Activated CD8-positive, alpha-beta memory T cell treated with anti-CD3 and anti-CD28 coated beads, Interleukin-2, amount 50 U/mL, for 4 hours (primary cell): ENCODE measurements at places on chromosomes 1 and 21.

- DNase-seq = no peak
Measured at GRCh38 chr1:92408825-92409224, 77.9 kb downstream of the GFI1 start.

GRCh38 chr1:193123751-193124150 is 1.9 kb downstream of the CDC73 start:
- no peak for DNase-seq

DNA sequence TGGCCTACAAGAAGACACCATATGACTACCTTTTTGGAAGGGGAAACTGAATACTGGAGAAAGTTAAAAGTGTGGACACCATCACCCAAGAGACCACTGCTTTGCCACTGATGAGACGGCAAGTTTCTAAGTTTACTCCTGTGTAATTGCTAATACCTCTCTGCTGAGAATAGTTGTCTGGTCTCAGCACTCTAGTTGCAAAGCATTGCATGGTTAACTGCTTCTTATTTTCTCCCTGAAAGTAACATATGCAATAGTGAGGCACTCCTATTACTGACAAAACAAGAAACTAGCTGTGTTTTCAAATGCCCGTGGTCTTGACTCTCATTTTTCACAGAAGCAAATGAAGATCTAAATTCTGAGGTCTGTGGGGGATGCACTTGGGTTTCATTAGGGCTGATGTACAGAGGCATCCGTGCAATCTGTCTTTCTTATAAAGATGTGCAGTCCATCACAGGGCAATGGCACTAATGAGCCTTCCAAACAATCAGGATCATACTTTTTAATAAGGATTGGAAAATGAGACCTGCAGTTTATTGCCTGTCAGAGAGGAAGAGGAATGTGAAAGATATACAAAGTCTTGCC is 62.9 kb downstream of the IFI44 start:
- DNase-seq = no peak

GRCh38 chr1:182428043-182428442 is 21.9 kb upstream of the RGSL1 start:
- no peak for DNase-seq

DNA sequence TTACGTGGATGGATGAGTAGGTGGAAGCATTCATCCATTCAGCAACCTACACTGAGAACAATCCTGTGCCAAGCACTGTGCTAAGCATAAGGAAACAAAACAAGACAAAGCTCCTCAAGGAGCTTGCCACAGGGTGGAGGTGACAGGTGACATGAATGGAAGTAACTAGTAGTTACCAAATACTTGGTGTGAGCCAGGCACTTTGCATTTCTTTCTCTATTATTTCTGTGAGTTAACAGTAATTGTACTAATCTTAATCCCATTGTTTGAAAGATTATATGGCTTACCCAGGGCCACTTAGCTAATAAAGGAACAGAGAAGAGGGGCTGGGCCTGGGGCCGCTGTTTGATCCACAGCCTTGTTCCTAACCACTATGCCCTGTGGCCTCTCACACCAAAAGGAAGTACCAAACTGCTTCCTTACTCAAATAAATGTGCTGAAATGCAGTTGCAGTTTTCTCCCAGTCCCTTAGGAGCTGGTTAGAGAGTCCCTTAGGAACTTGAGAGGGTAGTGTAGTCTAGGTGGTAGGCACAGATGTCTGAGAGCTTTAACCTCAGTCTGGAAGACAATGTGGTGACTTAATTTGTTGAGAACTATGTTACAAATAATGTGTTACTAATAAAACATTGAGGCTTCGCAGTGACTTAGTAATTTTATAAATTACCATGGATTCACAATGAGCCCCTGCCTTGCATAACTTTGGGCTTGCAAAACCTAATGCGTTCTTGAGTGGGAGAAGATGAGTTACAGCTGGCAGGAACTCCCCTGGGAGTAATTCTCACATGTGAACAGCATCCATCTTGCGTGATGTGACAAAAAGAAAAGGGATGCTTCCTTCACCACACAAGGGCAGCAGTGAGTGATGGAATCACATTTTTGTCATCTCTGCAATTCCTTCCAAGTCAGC is 69.8 kb downstream of the MPZL1 start:
- no peak for DNase-seq

DNA sequence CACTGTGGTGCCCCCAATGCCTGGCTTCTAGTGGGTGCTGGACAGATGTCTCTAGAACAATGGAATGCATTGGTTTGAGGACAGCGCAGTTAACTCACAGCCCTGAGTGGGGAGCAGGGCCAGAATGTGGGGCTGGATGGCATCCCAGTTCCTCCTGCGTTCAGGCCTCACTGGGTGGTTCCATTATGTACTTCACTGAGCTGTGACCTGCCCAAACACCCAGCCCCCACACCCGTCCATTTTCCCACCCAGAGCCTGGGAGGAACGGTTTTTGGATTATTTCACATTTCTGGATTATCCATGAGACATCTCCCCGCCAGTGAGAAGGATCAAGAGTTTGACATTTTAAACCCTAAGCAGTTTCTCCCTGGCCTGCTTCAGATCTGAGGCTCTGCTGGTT is 55.3 kb upstream of the WASF2 start:
- DNase-seq = no peak

GRCh38 chr1:37486680-37487618 is 12.6 kb downstream of the ZC3H12A start:
- peak; percentile 83 for DNase-seq

DNA sequence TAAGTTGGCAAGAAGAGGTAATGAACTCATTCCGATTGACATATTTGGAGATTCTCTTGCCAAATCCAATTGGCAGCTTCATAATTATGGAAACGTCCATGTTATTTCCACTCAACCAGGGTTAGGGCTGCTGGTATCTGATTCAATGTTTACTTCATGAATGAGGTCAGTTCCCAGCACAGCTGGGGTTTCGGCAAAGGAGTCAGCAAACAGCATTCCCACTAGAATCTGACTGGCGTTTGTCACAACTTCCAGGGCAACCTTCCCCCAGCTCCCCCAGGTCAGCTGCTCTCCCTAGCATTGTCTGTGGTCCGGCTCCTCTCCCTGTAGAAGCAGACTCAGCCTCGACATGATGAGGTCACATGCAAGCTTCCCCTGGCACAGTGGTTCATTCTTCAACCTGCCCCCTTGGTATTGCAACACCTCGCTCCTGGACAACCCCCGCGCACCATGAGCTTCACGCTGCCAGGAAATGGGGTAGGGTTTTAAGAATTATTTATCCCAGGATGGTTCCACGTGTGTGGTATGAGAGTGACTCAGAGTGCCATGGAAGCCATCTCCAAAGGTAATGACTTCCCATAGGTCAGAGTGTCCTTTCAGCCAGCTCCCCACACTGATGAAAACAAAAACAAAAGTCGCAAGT is 100.7 kb upstream of the SLC25A33 start:
- no peak for DNase-seq

DNA sequence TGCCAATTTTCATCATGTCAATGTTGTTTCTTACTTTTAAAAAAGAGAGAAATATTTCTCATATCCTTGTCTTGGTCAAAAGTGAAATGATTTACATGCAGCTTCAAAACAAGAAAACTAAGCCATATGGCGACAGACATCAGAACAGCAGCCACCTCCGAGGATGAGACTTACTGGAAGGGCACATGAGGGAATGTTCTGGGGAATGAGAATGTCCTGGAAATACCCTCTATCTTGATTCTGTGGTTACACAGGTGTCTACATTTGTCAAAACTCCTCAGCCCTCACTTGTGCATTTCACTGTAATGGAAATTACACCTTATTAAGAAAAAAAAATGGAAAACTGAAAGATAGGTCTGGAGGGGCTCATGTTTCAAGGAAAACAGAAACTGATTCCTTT is 14.2 kb upstream of the ECE1 start:
- no peak for DNase-seq

GRCh38 chr1:205188098-205188497 is 23.4 kb downstream of the DSTYK start:
- no peak for DNase-seq

DNA sequence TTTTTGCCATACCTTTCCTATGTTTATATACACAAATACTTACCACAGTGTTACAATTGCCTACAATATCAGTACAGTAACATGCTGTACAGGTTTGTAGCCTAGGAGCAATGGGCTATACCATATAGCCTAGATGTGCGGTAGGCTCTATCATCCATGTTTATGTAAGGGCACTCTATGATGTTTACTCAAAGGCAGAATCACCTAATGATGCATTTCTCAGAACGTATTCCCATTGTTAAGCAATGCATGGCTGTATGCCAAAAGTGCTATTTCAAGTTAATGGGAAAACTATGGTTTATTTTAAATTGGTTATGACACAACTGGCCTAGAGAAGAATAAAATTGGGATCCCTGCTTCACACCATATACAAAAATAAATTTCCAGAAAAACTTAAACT is 36.9 kb upstream of the DISP1 start:
- DNase-seq = no peak

DNA sequence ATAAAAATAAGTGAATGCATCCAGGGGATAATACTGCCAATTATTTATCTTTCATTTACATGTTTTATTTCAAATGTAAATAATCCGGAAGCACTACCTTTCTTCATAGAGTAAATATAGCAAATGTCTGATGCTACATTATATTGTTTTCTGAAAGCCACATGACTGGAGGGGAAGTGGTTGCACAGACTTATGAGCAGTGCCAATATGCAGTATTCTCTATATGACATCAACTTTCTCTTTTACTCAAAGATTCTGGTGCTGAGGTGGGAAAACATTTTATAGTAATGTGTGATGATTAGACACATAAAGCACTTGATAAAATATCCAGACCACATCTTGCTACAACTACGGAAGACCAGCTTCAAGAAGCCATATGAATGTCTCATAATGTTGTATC is 314.7 kb downstream of the NEGR1 start:
- no peak for DNase-seq

DNA sequence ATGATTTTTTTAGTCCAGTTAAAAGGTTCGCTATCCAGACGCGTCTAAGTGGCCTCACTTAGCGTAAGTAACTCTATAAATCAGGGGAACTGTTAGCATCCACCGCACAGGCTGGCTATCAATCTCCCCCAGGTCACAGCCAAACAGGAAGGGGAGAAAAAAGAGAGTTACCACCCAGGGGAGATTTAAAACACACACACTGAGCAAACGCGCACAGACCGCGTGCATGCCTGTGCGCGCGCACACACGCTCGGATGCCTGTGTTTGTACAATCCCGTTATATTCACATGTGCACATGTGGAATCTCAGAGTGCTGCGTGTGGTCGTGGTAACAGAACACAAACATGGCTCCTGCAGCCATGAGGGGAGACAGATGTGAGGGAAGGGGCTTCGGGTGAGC is 125.4 kb downstream of the CASZ1 start:
- DNase-seq = no peak

DNA sequence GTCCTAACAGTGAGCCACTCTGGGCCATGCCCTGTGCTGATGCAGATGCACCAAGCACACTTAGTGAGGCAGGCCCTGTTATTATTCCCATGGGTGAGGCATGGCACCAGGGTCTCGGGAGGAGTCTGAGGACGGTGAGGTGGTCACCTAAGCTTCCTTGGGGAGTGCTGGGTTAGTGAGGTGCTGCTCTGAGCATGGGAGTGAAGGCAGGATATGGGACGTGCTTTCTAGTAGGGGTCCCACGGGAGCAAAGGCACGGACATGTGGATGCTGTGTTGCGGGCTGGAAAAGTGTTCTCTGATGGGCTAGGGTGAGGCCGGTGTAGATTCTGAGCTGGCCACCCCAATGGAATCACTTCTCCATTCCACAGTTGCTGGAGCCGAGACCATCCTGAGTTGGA is 77.5 kb upstream of the CSF3R start:
- no peak for DNase-seq

DNA sequence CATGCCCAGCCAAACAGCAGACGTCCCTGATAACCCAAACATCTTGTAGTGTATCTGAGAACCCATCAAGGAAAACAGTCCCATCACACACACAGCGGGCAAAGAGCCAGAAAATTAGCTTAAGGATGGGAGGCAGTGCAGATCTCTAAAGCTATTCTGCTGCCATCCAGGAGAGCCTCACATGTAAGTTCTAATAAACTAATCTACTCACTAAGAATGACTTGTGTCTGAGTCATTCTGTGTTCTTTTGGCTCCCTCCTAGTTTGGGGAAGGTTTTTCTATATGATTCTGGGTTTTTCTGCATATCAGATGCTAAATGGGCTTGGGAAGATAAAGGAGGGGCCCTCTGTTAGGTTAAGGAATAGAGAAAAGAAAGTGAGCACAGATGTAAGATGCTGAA is 162.8 kb downstream of the HUNK start:
- no peak for DNase-seq

DNA sequence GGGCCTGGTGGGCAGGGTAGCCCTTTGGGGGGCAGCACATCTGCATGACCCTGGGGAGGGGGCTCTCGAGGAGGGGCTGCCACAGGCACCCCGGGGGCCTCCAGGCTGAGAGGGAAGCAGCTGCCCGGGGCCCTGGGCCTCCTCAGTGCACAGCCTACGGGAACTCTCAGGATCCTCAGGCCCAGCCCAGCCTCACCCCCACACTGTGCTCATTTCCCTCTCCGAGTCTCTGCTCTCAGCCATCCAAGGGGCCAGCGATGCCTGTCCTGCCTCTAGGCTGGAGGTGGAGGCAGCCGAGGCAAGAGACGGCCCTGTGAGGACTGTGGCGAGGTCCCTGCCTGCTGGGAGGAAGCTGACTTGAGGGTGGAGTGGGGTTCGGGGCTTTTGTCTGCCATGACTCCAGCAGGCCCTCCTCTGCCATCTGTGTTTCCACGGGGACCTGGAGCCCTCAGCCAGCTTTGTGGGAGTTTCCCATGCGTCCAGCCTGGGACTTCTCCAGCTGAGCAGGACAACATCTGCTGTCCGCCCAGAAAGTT is 7.2 kb upstream of the PLEKHG5 start:
- no peak for DNase-seq

DNA sequence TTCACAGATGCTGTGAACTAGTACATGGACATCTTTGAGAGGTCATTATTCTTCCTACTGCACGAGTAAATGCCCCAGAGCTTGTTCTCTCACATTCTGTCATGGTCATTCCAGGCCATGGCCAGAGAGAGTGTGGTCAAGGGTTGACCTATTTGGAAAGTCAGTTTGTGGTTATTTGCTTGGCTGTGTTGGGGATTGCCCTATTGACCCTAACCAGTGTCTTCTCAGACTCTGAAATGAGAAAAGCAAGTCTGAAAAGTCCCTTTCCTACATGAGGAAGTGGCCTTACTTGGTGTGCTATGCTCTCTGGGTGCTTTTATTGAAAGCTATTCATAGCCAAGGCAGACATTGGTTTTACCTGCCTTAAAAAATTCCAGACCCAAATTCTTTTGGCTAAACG is 26.6 kb downstream of the CLIC6 start:
- DNase-seq = no peak

GRCh38 chr1:94925561-94926125 is 1.3 kb downstream of the CNN3 start:
- no peak for DNase-seq

- no peak for DNase-seq
Measured at GRCh38 chr1:226371027-226371694, 36.7 kb downstream of the PARP1 start.

GRCh38 chr1:206101351-206102045 is 15.7 kb downstream of the AVPR1B start:
- DNase-seq = no peak

DNA sequence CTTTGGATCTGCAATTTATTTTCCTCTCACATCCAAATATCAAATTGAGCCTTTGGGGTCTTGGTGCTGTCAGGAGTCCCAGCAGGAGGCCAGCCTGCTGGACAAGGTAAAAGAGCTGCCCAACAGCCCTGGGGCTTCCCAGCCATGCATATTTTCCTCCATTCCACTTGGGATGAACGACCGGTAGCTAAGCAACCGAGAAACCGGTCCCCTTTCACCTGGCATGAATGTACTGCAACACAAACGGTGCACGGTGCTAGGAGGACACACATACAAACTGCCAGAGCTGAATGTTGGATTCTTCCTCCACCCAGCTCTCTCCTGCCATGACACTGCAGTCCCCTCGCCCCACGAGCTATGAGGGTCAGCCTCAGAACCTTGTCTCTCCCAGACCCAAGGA is 42.7 kb downstream of the BCAR3 start:
- no peak for DNase-seq
